ENCODE measurements at places on chromosomes 2 and 18.

DNA sequence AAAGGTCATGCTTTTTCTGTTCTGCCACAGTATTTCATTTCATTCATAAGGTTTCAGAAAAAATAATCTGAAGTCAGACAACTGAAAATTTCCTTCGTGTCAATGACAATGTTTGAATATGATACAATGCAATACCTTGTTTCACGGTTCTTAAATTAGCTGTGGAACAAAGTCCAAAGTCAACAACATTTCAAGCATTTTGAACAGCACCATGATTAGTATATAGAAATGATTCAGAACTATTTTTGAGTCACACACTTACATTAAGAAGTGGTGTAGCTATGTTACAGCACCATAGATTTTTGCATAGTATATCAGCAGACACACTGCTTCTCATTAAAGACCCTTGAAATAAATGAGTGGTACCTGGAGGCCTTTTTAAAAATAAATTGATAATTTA, 178.3 kb upstream of the DSEL start:
- DNase-seq, result no peak

DNA sequence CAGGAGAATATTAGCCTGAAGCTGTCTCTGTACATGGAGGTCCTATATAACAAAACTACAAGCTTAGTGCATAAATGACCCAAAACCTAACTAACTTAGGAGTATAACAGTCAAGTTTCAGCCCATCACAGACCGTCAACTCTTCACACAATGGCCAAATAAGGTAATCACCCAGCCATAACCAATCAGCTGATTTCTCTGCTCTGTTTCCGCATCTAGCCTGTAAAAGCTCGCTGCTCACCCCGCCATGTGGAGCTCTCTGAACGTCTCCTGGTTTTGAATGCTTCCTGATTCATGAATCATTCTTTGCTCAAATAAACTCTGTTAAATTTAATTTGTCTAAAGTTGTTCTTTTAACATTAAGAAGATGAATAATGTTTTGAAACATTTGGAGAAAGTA, 593.6 kb downstream of the TMX3 start:
- no peak for DNase-seq

- no peak for DNase-seq
Measured at GRCh38 chr18:35344736-35345459, 678 bp upstream of the ZNF24 start.

DNA sequence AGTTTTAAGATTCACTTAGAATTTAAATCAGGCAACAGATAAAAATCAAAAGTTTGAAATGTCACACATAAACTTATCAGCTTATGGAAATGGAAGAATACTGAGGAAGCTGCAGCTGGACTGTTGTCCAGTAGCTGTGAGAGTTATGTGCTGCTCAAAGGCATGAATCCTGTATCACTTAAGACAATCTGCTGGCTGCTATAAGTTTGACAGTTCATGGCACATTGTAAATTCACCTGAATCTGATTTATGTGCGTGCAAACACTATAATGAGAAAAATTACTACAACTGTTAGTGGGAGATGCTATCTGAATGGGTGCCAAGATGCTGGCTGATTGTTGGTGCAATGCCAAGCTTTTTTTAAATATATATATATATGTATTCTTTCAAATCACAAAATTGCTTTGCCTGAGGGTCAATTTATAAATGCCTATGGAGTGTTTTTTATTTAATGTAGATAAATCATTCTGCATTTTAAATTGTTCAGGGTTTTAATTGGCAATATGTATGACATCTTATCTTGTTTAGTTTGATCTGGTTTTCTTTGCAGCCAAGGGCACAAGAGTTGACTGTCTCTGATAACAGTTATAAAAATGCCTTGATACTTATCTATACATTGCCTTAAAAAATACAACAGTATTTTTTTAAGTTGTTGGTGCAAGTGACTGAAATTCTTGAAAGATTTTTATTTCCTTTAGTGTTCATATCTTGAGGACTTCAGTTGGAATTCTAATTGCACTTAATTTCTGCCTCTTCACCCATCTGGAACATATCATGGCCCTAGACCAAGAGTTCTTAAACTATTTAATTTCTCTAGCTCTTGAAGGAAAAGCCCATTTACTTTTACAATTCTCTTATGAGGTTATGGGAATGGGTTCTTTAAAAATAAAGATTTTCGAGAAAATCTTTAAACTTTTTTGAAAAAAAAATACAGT, 48.7 kb downstream of the CAVIN2 start:
- DNase-seq, result no peak

DNA sequence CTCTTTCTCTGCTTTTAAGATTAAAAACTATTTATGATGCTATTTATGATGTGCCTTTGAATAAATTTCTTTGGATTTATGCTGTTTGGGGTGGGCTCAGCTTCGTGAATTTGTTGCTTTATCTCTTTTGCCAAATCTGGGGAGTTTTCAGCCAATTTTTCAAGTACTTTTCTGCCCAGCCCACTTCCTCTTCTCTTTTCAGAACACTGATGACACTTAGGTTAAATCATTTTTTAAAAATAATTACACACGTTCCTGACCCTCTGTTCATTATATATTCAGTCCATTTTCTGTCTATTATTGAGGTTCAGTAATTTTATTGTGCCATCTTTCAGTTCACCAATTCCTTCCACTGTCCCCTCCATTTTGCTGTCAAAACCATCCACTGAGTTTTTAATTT, 14.8 kb upstream of the BCL2L11 start:
- no peak for DNase-seq

DNA sequence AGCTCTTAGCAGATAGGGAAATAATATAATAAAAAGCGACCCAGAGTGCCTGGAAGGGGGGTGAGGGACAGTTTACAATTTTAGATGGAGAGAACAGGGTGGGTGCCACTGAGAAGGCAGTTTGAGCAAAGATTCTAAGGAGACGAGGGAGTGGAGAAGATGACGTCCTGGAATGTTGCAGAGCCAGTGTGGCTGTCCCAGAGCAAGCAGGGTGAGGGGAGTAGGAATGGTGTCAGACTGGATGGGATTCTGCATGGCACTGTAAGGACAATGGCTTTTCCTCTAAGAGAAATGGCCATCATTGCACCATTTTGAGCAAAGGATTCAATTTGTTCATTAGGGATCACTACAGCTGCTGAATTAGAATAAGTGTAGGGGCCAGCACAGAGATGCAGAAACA, 73.1 kb downstream of the FAM124B start:
- no peak for DNase-seq
